ENCODE measurements at places on chromosomes 1 and 21. TPM values are rescaled to one million over a fixed set of nuclear protein-coding genes. Genes with fewer than 3 reads are reported as not detected.

The SERPINC1 gene
- not detected for total RNA-seq

The AMPD1 gene
- not detected for total RNA-seq

The PTPRU gene
- 126 TPM for total RNA-seq

The AKT3 gene
- 1.2 TPM for total RNA-seq

The TESK2 gene
- total RNA-seq = 3.2 TPM

The TPTE gene
- not detected for total RNA-seq

The EXOSC10 gene
- 51.6 TPM for total RNA-seq

The TTLL7 gene
- total RNA-seq = 2.1 TPM

The RGS1 gene
- total RNA-seq = not detected

The BSDC1 gene
- total RNA-seq = 45.7 TPM

The VASH2 gene
- 0.05 TPM for total RNA-seq

The ARHGEF11 gene
- total RNA-seq = 14.8 TPM

The SH2D2A gene
- 2.5 TPM for total RNA-seq

The ZNF124 gene
- total RNA-seq = 14.0 TPM

The PCP4L1 gene
- 1.3 TPM for total RNA-seq

The NIT1 gene
- 32.2 TPM for total RNA-seq

The RGSL1 gene
- total RNA-seq = not detected

The DRAXIN gene
- not detected for total RNA-seq

The PODN gene
- total RNA-seq = not detected

The CD2 gene
- total RNA-seq = not detected
